ENCODE measurements at places on chromosomes 4 and X. TPM values are rescaled to one million over a fixed set of nuclear protein-coding genes. Genes with fewer than 3 reads are reported as not detected.

Gene CTSO
- 3.5 TPM for total RNA-seq

Gene SLBP
- 132 TPM for total RNA-seq

Gene AWAT2
- not detected for total RNA-seq

Gene CT47B1
- total RNA-seq = not detected

Gene BEND2
- total RNA-seq = not detected

Gene NAP1L3
- 0.68 TPM for total RNA-seq

Gene TSPAN6
- total RNA-seq = not detected

Gene DUSP21
- not detected for total RNA-seq

Gene TLR6
- 1.3 TPM for total RNA-seq

Gene ZNF157
- 0.25 TPM for total RNA-seq

Gene TRIM60
- total RNA-seq = not detected

Gene MEPE
- not detected for total RNA-seq

Gene EBP
- 305 TPM for total RNA-seq
